Gastroesophageal sphincter (tissue), 4 donors: ENCODE measurements at places on chromosomes 11 and 22.

DNA sequence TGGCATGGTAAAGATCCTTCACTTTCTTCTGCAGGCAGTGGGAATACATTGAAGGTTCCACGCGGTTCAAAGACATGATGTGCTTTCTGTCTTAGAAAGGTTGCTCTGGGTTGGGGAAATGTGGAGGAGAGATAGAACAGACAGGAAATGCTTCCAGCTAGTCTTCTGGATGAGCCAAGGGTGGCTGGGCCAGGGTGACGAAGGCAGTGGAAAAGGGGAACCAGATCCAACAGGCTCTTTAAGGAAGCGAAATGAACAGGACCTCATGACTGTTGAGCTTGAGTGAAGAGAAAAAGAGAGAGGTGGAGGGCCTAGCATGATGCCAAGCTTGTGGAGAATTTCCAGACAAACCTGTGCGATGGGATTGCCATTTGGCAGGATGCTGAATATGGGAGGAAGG, 56.4 kb upstream of the LMO1 start:
- no peak for ATAC-seq

GRCh38 chr22:26330971-26331625, 98.0 kb upstream of the ASPHD2 start:
- ATAC-seq, result no peak

- no peak for ATAC-seq
Observed at GRCh38 chr11:56273854-56274253, at the start of gene OR5T1. Gene OR5T1, plus strand, starts transcription at chr11:56274154. Its CDS starts 1,485 bp downstream, at chr11:56275639.

DNA sequence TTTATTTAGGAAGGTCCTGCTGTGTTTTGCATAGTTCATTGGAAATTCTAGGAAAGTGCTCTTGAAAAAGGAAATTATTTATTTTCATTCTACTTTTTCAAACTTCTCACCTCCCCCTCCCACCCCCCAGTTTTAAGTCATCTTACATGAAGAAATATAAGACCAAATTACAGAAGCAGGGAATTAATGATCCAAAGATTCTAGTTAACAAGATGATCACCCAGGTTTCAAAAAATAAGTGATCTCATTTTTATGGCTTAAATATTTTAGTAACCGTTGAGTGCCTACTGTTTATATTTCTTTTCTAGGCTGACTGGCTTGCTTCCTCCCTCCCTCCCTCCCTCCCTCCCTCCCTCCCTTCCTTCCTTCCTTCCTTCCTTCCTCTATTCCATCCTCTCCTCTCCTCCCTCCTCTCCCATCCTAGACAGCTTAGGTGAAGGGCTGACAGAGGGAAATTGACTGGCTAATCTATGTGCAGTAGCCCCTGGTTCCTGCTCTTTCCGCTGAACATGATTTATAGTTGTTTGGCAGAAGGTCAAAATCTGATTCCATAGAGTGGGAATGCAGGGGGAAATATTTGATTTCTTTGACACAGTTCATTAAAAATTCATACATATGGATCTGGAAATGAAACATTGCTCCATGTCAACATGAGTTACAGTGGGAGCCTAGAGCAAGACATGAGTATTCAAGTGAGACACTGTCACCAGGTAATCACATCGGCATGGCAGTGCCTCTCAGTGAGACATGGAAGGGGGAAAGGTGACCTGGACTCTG, 123.4 kb downstream of the COMMD9 start:
- ATAC-seq, result no peak

DNA sequence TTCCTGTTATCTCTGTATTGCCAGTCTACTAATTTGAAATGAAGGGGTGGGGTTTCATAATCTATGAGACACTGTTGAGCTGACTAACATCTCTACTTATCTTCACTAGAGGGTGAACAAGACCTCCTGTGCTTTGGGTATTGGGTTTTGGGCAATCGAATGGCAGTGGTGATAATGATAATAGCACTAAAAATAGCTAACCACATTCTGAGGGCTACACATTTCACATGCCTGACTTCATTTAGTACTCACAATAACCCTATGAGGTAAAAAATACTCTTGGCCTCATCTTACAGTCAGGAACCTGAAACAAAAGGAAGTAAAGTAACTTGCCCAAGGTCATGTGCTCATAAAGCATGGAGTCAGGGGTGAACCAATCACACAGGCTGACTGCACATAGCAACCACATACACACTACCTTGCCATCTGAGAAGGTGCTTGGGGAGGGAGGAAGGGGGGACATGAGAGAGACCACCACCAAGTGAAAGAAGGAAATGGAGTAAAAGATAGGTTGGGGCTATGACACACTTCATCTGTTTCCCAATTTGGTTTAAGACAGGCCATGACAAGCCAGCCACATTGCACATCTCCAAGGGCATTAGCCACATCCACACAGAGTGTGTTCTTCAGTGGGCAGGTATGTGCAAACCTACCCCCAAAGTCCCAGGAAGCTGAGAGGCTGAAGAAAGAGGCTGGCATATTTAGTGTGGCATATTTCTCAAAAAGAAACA, 387.6 kb upstream of the DDI1 start:
- ATAC-seq, result no peak

DNA sequence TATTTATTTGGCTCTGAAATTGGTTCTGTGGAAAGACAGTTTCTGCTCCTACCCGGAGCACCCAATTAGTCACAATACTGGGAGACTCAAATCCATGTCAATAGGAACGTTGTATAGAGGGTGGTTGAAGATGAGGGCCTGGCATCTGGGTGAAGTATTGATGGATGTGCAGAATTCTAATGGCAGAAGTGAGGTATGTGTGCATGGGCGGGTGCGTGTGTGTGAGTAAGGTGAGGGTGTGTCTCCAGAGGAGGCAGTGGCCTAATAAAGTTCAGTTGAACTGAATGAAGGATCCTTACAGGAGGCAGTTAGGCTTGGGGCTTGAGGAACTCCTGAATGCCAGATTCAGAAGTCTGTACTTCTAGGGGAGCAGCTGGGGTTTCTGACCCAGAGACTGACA, 71.8 kb upstream of the B3GAT1 start:
- ATAC-seq, result no peak

DNA sequence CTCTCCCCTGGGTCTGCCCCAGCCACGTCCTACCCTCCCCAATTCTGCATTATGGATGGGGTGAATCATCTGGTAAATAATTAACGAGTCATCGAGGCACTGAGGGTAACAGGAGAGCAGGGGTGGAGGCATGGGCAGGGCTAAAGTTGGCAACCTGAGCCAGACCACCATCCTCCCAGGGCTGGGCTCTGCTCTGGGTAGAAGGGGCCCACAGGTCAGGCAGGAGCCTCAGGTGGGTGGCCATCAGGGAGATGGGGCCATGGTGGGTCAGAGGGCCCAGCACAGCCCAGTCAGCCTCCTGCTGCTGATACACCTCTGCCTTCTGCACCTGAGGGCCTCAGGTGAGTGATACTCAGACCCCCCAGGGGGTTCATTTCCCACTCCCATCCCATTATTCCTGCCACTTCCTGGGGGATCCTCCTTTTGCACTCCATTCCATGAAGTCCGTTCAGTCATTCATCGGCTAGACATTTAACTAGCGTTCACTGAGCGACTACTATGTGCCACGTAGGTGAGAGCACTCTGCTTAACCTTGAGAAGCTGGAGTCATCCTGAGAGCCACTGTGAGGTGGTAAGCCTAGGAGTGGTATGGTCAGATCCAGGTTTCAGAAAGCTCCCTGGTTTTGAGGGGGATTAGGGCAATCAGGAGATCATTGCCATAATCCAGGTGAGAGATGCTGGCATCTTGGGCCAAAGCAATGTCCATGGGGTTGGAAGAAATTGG, at the start of gene VSIG10L2:
Gene VSIG10L2 (plus strand): TSS at position 248 of the 724 bp plus-strand sequence. CDS start 12 bp downstream, at position 260.
- no peak for ATAC-seq

DNA sequence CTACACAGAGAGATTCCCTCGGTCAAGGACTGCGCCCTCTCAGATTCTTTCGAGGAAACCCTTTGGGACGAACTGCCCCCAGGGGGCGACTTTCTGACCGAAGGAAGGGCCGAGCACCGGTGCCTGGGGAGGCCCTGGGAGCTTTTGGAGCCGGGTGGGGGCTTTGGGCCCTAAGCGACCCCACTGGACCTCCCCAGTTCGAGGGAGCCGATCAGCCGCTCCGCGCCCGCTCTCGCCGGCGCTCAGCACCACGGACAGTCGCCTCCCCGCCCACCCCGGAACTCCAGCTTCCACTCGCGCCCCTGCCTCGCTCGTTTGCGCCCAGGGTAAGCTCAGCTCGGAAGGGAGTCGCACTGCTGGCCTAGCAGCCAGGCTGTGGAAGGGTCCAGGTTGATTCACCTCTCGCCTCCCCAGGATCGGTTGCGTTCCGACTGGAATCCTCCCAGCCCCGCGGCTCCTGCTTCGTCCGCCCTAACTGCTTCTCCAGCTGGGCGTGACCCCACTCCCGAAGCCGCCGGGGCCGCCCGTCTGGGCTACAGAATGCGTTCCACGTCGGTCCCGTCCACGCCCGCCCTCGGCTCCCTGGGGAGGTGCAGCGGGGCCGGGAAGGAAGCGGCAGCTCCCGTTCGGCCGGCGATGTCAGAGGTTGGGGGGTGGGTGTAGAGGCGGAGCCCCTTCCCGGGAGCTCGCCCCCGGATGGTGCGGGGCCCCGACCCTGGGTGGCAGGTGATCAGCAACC, 428 bp downstream of the SCN3B start:
- peak; percentile 69 for ATAC-seq

DNA sequence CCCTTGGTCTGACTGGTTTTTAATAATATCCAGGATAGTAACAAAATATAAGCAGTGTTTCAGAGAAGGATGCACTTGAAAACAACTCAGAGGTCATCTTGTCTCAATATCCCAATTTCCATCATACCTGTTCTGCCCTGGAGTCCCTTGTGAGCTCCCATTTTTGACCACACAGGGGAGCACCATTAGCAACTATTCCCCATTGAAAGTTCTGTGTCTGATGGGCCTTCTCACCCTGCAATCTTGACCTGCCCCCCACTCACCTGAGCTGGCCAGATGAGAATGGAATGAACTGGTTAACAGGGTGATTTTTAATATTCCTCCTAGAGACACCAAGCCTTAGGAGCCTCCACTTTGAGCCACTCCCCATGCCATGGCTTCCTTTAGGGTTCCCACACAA, 3.8 kb upstream of the CAPN5 start:
- no peak for ATAC-seq

DNA sequence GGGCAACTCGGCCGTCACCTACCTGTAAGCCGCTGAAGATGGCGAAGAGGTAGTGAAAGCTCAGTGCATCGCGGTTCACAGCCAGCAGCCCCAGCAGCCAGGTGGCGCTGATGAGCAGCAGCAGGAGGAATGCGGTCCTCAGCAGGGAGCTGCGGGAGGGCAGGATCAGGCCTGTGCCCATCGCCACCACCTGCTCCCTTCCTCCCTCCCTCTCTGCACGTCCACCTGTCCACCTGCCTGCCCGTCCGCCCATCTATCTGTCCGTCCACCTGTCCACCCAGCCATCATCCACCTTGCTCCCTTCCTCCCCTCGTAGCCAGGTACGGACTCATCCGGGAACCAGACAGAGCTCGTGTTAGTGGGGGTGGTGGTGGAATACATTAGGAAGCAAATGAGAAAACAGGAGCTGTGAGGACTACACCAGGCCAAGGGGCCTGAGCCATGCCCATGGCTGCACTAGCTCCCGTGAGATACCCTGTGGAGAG, 32.2 kb downstream of the TRMU start:
- ATAC-seq, result peak; percentile 58

DNA sequence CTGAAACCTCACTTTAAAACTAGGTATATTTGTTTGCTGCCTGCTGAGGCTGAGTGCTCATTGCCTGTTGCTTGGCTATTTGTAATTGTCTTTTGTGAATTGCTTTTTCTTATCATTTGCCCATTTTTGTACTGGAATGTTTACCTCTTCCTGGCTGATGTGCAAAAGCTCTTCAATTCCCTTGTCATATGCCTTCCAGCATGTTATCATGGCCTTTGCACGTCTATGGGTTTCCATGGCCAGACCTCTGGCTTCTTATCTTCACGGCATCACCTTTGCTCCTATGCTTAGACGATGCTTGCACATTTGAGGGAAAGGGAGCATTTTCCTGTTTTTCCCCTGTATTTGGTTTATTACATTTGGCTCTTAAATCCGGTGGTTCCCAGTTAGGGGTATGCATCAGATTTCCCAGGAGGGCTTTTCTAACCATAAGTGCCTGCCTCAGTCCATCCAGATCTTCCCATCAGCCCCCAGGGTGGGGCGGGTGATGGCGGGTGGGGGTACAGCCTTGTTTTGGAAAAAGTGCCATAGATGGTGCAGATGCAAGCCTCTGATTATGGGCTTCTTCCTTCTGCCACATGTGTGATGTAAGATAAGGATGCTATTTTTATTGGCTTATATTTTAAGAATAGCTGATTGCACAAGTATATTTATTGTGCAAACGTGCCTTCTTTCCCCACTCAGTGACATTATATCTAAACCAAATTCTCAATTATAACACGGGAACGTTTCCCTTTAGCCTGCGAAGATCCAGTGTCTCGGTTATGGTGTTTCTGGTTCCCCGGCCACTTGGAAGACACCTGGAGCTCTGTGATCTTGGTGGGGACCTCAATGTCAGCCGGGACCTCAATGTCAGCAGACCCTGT, 70.6 kb upstream of the SEPTIN5 start:
- ATAC-seq, result no peak

- ATAC-seq, result no peak
Observed at GRCh38 chr11:111629499-111629898, 27.2 kb downstream of the SIK2 start.

DNA sequence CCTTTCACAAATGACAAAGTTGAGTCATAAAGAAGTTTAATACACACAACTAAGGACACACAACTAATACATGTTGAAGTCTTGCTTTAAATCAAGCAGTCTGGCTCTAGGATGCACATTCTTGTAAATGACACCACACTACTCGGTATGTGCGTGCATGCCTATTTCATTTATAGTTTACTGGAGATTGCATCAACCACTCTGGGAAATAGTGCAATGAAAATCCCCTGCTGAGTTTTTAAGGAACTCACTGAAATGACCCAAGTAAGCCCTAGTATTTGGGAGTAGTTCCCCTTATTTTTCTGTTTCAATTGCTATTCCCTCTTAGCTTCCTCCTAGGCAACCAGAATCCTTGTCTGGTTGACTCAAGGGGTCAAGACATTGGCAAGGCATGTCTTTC, 160.2 kb upstream of the LARGE1 start:
- no peak for ATAC-seq

GRCh38 chr22:29167032-29167911, 38.4 kb upstream of the EMID1 start:
- no peak for ATAC-seq

DNA sequence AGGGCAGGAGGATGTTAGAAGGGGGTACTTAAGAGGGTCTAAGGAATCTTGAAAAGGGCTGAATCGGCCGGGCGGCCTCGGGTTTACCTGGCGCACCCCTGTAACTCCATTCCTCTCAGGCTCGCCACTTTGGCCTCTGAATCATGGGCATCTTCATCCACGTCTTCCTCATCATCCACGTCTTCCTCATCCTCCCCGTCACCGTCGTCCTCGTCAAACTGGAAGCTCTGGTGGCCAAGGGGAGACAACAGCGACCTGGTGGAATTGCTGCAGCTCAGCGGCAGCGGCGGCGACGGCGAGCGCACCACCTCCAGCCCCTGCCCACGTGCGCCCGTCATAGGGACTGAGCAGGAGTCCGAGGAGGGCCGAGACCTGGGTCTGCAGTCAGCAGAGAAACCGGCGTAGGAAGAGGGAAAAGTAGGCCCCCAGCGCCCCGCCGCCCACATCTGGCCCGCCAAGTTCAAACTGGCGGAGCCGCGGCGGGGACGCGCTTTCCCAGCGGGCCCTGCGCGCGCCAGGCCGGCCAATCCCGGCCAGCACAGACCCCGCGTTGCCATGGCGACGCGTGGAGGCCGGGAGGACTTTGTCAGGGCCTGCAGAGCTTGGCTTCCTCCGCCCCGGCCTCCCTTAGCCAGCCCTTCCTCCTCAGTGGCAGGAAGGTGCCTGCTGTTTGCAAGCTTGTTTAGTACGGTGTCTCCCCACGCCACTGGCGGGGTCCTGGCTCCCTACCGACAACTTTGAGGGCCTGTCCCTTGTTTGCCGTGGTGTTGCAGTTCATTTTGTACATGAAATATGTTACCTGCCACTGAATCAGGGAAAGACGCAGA, at the start of gene CCDC34:
Gene CCDC34 (minus strand): TSS at position 467 of the 827 bp plus-strand sequence. CDS start 21 bp downstream, at position 446.
- ATAC-seq, result peak; percentile 98
